ENCODE measurements at places on chromosomes 3 and 15. TPM values are rescaled to one million over a fixed set of nuclear protein-coding genes. Genes with fewer than 3 reads are reported as not detected.
A peak's percentile ranks its signal among the peaks of the same experiment; 100 is the strongest.

DNA sequence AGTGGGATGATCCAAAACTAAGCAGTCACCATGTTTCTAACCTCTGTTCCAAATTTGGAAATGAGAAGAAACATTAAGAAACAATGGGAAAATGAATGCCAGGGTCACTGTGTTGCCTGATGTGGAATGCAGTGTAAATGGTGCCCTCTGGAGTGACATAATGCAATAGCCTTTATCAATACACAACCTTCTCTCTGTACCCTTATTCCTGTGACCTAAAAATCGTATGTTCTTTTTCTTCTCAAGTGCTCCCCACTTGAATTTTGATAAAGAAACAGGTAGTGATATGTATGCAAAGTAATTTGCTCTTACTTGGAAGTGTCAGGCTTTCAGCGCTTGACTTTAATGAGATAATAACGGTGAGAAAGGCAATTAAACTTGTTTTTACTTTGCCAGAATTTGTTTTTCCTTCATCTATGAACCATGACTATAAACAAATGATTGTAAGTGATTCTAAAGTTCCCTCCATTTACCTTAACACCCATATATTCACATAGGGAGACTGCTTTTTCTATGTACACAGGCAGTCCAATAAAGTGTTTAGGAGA is 145.8 kb upstream of the THRB start:
- H3K4me3 ChIP-seq: no peak overlapping the region
- DNase-seq: no peak
- H3K27me3 ChIP-seq: no peaks in the 10 kb centered on the region
- H3K4me1 ChIP-seq: no peaks in the 10 kb centered on the region
- H3K36me3 ChIP-seq: no peaks in the 10 kb centered on the region
- no peak overlapping the region for H3K27ac ChIP-seq

GRCh38 chr15:47384341-47384740 is 333.0 kb upstream of the SEMA6D start:
- H3K4me1 ChIP-seq: peaks cover 9% of the 10 kb centered on the region
- H3K27ac ChIP-seq: no peak overlapping the region
- no peaks in the 10 kb centered on the region for H3K27me3 ChIP-seq
- no peak for DNase-seq
- H3K4me3 ChIP-seq: no peak overlapping the region
- no peaks in the 10 kb centered on the region for H3K36me3 ChIP-seq

- H3K27ac ChIP-seq: no peak overlapping the region
- H3K27me3 ChIP-seq: no peaks in the 10 kb centered on the region
- H3K4me1 ChIP-seq: no peaks in the 10 kb centered on the region
- no peak overlapping the region for H3K4me3 ChIP-seq
These were observed 1491.0 kb downstream of the SI start for GRCh38 chr3:163587342-163587741.

DNA sequence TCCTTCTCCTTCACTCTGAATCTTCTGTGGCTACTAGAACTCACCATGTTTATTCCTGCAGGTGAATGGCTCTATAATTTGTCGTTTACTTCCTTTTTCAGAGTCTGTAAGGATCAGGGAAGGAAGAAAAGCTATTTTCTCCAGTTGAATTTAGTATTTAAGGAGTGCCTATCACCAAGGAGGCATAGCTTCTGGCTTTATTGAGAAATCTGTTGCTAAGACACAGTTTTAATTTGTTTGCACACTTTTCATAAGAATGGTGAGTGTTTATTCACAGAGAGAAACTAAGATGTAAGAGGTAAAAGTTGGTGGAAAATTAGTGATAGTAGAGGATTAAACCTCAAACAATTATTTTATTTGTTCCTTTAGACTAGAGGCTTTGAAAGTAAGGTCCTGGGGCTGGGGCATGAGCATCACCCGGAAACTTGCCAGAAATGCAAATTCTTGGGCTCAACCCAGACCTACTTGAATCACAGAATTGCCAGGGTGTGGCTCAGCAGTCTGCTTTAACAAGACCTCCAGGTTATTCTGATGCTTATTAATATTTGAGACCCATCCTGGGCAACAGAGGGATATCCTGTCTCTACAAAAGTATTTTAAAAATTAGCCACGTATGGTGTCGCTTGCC is 461.3 kb downstream of the AGBL1 start:
- DNase-seq: no peak
- no peak overlapping the region for H3K4me3 ChIP-seq
- no peak overlapping the region for H3K27ac ChIP-seq
- H3K4me1 ChIP-seq: no peaks in the 10 kb centered on the region
- no peaks in the 10 kb centered on the region for H3K36me3 ChIP-seq

DNA sequence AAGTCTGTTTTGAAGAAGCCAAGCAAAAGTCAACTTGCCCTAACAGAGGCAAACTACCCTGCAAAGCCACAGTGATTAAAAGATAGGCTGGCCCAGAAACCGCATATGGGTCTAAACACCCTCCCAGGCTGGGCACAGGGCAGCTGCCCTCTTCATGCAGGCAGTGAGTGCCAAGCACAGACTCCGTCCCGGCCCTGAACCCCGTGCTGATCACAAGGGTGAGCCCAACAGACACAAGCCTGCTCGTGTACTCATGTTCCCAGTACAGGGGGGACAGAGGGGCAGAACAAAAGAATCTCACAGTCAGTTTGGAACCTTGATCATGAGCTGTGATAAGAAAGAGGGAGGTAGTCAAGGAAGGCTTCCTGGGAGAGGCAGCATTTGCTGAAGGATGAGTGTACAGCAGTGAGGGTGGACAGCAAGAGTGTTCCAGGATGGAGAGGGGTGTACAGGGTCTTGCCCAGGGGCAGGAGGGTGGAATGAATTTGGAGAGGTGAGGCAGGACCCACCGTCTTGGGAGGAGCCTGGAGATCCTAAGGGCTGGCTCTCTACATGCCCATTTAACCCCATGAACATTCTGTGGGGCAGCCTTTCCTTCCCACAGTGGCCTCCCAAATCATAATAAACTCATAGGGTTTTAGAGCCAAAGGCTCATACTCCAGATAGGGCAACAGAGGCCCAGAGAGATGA is 43.2 kb upstream of the PRR23E start:
- no peak overlapping the region for H3K27ac ChIP-seq
- DNase-seq: no peak
- no peak overlapping the region for H3K4me3 ChIP-seq
- H3K27me3 ChIP-seq: no peaks in the 10 kb centered on the region
- H3K36me3 ChIP-seq: no peaks in the 10 kb centered on the region

DNA sequence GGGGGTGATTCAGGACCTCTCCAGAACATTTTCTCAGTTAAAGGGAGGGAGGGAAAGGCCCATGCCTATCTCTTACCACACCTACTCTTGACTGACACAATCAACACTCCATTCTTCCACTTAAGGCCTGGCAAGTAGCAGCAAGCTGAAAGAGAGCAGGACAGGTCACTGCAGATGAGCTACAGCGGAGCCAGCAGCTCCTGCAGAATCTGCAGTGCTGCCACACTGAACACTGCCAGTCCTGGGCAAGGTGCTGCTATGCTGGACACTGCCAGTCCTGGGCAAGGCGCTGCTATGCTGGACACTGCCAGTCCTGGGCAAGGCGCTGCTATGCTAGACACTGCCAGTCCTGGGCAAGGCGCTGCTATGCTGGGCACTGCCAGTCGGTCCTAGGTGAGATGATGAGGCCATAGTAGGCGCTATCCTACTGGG is 143.7 kb downstream of the MYLK start:
- no peak for DNase-seq
- H3K27me3 ChIP-seq: no peaks in the 10 kb centered on the region
- no peaks in the 10 kb centered on the region for H3K4me1 ChIP-seq
- no peak overlapping the region for H3K4me3 ChIP-seq
- H3K27ac ChIP-seq: no peak overlapping the region

GRCh38 chr15:72216079-72216478 is 14.9 kb downstream of the PKM start:
- DNase-seq: no peak
- H3K4me3 ChIP-seq: no peak overlapping the region
- no peaks in the 10 kb centered on the region for H3K4me1 ChIP-seq
- no peak overlapping the region for H3K27ac ChIP-seq
- no peaks in the 10 kb centered on the region for H3K27me3 ChIP-seq

DNA sequence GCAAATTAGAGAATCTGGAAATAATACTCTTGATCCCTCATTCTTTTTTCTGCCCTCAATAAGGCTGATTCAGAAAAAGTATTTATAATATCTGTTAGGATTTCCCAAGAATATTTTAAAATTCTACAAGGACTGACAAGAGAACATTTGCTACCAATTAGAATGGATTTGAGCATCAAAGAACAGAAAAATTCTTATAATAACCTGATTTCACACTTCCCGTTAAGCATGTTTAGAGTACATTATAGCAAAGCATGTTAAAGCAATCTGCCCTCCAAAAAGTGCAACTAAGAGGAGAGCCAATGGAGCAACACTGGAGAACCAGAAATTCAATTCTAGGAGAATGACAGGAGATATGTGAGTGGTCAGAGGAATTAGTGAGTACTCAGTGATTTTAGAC is 57.2 kb downstream of the THBS1 start:
- no peaks in the 10 kb centered on the region for H3K4me1 ChIP-seq
- no peak for DNase-seq
- H3K27ac ChIP-seq: no peak overlapping the region

GRCh38 chr3:195763076-195763830 is 42.5 kb downstream of the MUC20 start:
- DNase-seq: no peak
- no peaks in the 10 kb centered on the region for H3K27me3 ChIP-seq
- no peaks in the 10 kb centered on the region for H3K36me3 ChIP-seq
- no peak overlapping the region for H3K4me3 ChIP-seq
- H3K4me1 ChIP-seq: peaks cover 5% of the 10 kb centered on the region

GRCh38 chr3:169241991-169242707 is 421.4 kb downstream of the MECOM start:
- peak overlapping the region; percentile 32 for H3K4me3 ChIP-seq
- H3K27ac ChIP-seq: peak overlapping the region; percentile 56
- no peaks in the 10 kb centered on the region for H3K27me3 ChIP-seq
- DNase-seq: no peak
- H3K36me3 ChIP-seq: no peaks in the 10 kb centered on the region

- H3K4me1 ChIP-seq: peaks cover 45% of the 10 kb centered on the region
- peak overlapping the region; percentile 90 for H3K27ac ChIP-seq
- peaks cover 26% of the 10 kb centered on the region for H3K36me3 ChIP-seq
- DNase-seq: peak; percentile 9
- H3K4me3 ChIP-seq: peak overlapping the region; percentile 87
These were observed 623 bp downstream of the ZNF639 start for GRCh38 chr3:179323197-179324110.

DNA sequence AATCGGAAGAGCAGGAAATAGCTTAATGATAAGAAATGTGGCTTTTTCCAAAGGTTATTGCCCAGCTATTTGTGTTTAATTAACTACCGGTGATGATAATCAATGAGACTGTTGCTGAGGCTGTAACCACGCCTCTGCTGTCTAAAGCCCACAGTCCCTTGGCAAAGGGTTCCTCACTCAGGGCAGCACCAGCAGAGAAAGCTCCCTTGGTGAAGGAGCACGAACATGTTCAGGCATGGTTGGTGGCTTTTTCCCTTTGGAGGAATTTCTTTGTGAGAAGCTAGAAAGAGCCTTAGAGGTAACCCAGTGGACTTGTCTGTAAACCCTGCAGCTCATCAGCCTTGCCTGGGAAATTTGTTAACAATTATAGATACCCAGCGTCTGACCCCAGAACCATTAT is 7.5 kb upstream of the ST6GAL1 start:
- no peak for DNase-seq
- H3K27me3 ChIP-seq: no peaks in the 10 kb centered on the region
- no peak overlapping the region for H3K27ac ChIP-seq
- H3K4me1 ChIP-seq: no peaks in the 10 kb centered on the region
- no peak overlapping the region for H3K4me3 ChIP-seq

GRCh38 chr3:117798687-117799386 is 1089.3 kb downstream of the TUSC7 start:
- no peaks in the 10 kb centered on the region for H3K36me3 ChIP-seq
- peaks cover 3% of the 10 kb centered on the region for H3K4me1 ChIP-seq
- H3K27ac ChIP-seq: no peak overlapping the region
- H3K4me3 ChIP-seq: no peak overlapping the region
- DNase-seq: no peak

DNA sequence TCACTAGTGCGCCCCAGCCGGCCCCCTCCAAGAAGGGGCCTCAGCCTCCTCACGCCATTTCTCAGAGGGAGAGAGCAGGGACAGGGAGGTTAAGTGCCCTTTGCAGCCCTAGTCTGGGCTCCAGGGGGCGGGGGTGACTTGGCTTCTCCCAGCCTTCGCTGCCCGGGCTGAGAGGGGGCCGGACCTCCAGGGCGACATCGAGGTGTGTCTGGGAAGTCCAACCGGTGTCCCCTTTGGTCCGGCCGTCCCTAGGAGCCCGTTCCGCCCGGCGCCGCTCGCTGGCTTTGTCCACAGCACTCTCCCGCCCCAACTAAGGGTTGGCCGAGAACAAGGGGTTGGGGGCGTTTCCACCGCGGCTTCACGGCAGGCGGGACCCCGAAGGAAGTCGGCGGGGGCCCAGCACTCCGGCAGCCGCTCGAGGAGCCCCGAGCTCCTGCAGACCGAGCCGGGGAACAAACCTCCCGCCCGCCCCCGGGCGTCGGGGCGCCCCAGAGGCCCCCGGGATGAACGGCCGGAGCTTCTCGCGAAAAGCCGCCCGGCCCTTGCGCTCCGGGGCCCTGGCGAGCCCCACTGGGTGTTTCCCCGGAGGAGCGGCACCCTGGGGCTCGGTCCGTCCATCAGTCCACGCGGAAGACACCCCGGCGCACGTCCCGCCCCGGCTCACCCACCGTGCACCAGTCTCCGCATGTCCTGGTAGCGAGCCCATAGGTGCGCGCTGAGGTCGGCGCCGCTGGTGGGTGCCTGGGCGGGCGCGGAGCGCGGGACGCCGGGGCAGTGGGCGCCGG is 627 bp downstream of the NT5DC2 start:
- peaks cover 12% of the 10 kb centered on the region for H3K36me3 ChIP-seq
- DNase-seq: no peak
- H3K4me3 ChIP-seq: peak overlapping the region; percentile 71
- peaks cover 63% of the 10 kb centered on the region for H3K4me1 ChIP-seq

DNA sequence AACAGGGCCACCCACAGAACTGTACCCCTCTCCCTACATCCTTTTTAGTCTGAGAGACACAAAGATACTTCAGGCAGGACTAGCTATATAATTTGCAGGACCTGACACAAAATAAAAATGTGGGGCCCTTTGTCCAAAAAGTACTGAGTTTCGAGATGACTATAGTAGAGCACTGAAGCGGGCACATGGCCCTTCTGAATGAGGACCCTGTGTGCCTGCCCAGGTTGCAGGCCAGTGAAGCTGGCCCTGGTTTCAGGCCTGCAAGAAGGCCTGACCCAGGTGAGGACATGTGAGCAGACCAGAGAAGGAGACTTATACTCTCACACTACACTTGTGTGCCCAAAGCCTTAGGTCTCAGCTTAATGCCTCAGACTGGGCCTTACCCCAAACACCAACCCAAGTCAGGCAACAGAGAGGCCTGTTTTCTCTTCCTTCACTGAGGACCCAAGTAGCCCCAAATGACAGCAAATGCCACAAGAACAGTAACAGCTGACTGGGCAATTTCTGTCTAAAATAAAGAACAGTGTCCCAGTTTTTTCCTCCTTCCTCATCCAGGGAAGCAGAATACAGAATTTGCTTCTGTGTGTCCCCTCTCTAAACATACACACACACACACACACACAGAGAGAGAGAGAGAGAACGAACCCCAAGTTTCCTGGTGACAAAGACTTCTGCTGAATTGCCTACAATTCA is 100.9 kb upstream of the ARHGEF3 start:
- DNase-seq: no peak
- no peaks in the 10 kb centered on the region for H3K36me3 ChIP-seq
- no peak overlapping the region for H3K4me3 ChIP-seq
- no peaks in the 10 kb centered on the region for H3K27me3 ChIP-seq

The SCAANT1 gene
- not detected for total RNA-seq

The PRR20G gene
- not detected for total RNA-seq

The ACSBG1 gene
- total RNA-seq: 0.09 TPM

The CHD2 gene
- 50.3 TPM for total RNA-seq

The ZNF860 gene
- 3.6 TPM for total RNA-seq

The GABRR3 gene
- not detected for total RNA-seq

All from esophagus squamous epithelium (tissue), 5 donors.